ENCODE measurements at places on chromosomes 3 and 15.

GRCh38 chr3:27986234-27986879 is 255.1 kb upstream of the CMC1 start:
- DNase-seq = no peak

DNA sequence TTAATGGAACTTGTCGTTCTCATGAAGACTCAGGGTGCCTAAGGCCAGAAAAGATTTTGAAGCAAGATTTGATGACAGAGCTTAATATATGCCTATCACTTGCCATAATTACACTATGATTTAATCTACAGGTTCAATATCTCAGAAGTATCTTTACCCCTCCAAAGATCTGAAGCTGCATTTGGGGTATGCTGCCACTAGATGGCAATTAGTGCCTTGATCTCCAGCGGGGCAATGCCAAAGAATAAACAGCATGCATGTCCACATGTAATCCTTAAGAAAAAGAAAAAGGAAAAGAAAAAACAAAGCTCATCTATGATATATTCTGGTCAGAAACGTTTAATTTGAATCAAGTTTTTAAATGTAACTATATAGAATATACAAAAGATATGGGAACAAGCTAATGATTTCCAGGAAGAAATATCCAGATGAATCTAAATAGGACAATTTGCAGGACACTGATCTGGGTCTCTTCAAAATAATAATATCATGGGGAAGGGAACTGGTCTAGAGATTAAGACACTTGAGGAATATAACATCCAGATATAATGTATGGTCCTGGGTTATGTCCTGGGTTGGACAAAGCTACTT is 55.0 kb upstream of the SOX14 start:
- DNase-seq = no peak

DNA sequence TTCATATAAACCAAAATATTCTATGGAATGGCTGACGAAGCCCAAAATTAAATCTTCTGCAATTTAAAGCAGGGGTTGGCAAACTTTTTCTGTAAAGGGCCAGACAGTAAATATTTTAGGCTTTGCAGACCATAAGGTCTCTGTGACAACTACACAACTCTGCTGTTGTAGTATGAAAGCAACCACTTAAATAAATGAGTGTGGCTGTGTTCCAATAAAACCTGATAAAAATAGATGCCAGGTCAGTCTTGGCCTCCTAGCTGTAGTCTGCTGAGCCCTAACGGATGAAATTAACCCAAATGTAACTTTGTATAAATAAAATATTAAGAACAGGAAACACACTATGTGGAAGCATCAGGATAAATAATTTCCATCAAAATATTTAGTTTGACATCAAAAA is 104.2 kb downstream of the FBXL22 start:
- DNase-seq = peak; percentile 51

GRCh38 chr3:133930341-133930933 is 34.8 kb upstream of the RAB6B start:
- DNase-seq = peak; percentile 75

DNA sequence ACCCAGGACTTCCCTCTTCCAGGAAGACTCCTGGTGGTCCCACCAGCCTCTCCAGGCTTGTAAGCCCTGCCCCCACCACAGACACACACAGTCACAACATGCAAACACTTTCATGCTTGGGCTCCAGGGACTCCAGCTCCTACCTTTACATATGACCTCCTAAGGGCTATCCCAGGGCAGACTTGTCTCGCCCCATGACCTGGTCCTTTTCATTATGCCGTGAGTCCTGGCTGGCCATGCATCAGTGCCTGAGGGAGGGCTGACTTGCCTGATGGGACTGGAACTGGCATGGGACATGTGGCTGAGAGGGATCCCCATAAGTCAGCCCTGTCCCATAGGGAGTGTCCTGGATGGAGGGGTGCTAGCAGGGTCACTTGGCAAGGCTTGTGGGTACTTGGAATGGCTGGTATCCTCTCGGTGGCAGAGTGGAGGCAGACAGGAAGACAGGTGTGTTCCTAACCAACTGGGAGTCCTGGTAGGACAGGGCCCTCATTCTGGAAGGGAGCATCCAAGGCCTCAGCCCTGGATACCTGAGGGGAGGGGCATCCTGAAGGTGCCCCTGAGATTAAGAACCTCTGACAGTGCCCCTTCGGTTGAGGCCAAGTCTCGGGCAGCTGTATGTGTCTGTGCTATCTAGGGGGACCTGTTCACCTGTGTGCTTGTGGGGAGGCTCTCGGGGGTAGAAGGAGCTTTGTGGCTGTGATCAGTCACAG is 540 bp upstream of the HHATL start:
- no peak for DNase-seq

DNA sequence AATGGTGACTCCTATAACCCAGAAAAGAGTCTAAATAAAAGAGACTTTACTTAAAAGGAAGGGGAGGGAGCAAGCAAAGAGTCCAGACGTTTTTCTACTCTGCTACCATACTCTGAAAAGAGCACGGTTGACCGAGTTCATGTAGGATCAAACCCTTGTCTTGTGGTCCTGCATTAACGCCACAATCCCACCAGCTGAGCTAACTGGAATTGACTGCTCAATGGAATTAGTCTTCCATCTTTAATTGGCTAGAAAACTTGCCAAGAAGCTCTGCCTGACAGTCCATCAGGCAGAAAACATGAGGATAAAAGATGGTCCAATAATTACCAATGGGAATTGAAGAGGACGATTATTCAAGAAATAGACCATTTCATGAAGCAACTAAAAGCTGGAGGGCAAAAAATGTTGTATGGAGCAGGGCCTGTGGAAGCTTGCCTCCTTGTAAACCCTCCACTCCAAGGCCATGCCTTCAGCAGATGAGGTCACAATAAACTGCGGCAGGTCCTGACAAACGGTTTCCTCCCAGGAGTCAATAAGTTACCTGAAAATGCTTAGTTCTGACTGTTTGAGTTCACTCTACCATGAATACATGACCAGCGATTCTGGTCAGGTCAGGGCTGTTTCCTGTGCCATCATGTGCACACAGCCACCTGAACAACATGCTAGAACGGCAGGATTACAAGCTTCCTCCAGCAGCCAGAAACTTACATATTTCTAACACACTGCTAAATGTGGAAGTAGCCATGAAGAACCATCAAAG is 35.6 kb upstream of the ARHGEF3 start:
- DNase-seq = no peak

DNA sequence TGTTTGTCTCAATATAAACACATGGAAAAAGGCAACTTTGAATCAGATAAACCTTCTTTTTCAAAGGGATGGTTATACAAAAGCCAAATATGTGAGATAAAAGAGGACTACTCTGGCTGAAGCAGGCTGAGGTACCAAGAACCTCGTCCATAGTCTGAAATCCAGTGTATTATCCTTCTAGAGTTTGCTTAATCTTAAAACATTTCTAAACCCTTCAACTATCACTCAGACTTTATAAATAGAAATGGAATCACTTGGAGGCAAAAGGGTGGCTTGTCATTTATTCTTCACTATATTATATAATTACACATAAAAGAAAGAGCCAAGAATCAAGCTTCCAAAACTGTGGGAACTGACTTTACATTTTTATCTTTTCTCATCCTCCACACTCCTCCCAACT is 303.6 kb downstream of the PLCL2 start:
- DNase-seq = no peak

GRCh38 chr3:38653685-38654537 is 4.4 kb upstream of the SCN5A start:
- no peak for DNase-seq

DNA sequence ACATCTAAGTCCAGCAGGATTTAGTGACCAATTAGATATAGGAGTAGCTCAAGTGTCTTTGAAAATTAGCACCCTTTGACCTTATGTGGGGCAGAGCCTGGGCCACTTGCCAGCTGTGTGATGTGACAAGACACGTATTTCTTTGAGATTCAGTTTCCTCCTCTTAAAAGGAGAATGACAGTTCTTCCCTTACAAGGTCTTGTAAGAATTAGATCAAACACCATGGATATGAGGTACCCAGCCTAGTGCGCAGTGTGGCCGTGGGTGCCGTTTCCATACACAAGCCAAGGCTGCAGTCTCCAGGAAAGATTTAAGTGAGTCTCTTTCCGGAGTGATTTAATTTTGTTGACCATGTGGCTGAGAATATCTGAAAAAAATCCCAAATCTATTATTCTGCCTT is 46.3 kb downstream of the ARHGAP31 start:
- DNase-seq = no peak

GRCh38 chr3:33092496-33093254 is 4.3 kb downstream of the GLB1 start:
- DNase-seq = no peak

DNA sequence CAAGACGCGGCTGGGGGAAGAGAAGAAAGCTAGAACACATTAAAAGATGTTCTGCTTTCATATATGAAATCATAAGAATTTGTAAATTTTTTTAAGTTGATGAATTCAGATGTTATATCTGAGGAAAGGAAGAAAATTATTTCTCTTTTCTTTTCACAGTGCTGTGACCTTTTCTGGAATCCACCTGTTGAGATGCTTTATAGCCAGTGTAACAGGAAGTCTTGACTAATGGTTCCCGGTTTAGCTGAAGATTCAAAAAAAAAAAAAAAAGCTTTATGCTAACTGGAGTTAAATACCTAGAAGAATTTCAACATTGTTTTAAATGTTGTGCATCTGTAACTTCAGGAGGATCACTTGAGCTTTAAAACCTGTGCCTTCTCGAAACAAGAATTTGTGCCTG is 9.9 kb downstream of the GTPBP8 start:
- no peak for DNase-seq

DNA sequence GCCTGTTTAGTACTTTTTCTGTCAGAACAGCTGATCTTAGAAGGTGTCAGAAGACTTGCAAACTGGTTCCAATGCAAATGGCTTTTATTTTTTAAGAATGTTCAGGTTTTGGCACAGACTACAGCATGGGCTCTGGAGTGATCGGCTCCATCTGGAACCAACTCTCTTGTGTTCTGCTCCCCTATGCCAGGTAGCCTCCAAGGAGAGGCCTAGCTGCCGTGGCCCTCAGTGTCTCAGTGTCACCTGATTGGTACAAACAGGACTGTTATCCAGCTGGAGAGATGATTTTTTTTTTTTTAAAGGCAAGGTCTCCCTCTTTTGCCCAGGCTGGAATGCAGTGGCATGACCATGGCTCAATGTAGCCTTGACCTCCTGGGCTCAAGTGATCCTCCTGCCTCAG is 183.1 kb downstream of the SV2B start:
- DNase-seq = peak; percentile 47

Measured in G401 (cell line).